ENCODE measurements at places on chromosomes 6 and 20.

- DNase-seq, result no peak
These were observed 2.0 kb downstream of the FNDC1 start for GRCh38 chr6:159170999-159171712.

- DNase-seq, result no peak
These were observed 10.0 kb upstream of the PRR18 start for GRCh38 chr6:166318227-166318626.

- no peak for DNase-seq
These were observed 51.5 kb downstream of the COL19A1 start for GRCh38 chr6:69917834-69918233.

GRCh38 chr20:25269057-25269832 lies 21.4 kb downstream of the PYGB start:
- no peak for DNase-seq

DNA sequence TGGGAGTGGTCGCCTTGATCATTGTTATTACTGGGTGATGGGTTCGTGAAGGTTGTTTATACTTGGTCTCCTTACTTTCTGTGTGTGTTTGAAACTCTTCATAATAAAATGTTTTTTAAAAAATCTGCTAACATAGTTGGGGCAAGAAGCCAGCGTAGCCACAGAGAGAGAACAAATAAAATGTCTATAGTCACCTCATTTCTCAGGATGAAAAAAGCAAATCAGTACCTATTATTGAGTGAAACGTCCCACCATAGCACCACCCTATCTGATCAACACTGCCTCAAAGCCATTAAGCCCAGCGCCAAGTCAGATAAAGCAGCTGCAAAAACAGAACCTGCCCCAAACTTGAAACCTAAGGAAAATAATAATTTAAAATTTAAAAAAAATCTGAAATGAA lies 89.7 kb upstream of the TAB2 start:
- no peak for DNase-seq

GRCh38 chr6:125310994-125311649 lies 9.4 kb upstream of the HDDC2 start:
- no peak for DNase-seq

Measured in T-helper 1 cell (primary cell).